ENCODE measurements at places on chromosomes 1 and 21.
A peak's percentile ranks its signal among the peaks of the same experiment; 100 is the strongest.

GRCh38 chr21:38376235-38376634, 119.4 kb downstream of the KCNJ15 start:
- no peak for DNase-seq

DNA sequence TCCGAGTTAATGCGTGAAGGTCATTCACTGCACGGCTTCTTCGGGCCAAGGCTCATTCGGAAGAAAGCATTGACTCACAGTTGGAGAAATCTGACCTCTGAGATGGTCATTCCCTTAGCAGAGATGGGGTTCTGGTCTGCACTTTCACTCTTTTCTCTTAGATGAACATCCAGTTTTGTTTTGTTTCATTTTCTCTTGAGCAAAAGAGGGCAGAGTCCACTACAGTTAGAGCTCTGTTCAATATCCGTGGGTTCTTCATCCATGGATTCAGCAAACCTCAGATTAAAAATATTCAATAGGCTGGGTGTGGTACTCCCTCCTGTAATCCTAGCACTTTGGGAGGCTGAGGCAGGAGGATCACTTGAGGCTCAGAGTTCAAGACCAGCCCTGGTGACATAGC, 57.4 kb upstream of the SIPA1L2 start:
- DNase-seq: no peak

DNA sequence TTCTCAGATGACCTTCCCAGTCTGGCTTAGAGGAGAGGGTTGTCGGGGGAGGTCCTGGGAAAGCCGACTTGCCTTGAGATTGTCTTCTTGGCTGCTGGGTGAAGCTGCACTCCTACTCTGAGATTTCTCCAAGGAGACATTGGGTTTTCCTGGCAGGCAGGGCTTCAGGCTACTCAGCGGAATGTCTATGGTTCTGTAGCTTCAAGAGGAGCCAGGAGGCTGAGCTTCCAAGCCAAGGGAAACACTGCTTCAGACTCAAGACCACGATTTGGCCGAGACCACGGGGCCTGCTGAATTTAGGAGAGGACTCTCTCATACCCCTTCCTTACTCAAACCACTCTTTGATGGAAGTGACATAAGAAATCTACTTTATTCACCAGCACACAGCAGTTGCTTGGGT, 67.8 kb downstream of the NTMT2 start:
- DNase-seq: no peak

DNA sequence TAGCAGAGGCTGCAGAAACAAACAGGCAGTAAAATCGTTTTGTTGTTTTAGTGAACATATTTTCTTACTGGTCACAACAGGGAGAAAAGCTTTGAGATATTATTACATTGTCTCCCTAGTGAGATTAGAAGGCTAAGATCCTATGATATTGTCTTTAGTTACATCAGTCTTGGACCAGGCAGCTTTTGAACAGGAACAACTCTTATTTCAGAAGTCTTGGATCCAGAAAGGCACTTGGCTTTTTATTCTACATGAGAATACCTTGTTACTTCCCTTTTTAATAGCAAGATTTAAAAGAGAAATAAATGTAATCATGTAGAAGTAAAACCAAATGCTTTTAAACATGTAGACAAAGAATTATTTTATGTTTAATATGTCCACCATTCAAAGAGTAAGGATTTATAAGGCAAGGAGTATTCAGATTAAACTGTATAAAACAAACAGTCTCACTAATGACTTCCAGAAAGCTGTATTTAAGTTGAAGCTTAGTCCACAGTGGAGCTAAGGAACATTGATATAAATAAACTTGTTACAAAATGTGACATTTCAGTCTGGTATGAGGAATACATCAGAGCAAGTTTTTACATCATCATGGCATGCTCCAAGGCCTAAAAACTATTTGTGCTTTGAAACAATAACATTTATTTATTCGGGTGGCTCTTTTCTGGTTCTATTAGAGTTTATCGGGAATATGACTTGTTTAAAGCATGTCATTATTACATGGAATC, 72.2 kb downstream of the PHTF1 start:
- DNase-seq: peak; percentile 23

DNA sequence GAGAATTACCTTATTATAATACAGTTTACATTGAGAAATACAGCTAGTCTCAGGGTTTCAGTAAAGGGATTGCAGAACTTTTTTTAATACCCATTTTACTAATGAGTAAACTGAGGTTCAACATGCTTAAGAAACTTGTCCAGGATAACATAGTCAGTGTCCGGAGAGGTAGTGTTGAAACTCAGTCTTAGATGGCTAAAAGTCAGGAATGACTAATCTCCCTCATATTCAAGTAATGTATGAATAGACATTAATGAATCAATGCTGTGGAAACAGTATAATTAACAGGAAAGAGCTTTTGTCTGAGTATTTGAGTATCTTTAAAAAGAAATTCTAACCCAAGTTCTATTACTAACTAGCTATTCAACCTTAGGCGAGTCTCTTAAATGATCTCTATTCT, 397.6 kb downstream of the PLA2G4A start:
- peak; percentile 22 for DNase-seq

DNA sequence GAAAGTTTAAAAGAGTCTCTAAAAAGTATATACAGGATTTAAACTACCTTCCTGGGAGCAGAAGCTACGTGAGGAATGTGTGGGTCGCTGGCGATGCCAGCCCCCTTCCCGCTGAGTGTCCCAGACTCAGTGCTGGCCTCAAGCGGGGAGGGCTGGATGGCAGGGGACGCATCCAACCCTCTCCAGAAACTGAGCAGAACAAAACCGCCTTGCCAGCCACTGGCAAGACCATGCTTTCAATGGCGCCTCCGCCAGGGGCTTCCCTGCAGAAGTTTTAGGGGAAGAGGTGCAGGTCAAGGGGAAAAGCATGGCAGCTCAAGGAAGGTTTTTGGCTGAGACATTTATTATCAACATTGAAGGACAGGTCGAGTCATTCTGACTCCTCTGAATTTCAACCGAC, 26.1 kb downstream of the NADK start:
- DNase-seq: no peak

- peak; percentile 99 for DNase-seq
These were observed 86.2 kb downstream of the SLC66A1 start for GRCh38 chr1:19398309-19398760.

GRCh38 chr1:162389021-162389818, 7.7 kb downstream of the C1orf226 start:
- peak; percentile 73 for DNase-seq

- no peak for DNase-seq
These were observed 146.7 kb upstream of the HMGB4 start for GRCh38 chr1:33716976-33717688.

DNA sequence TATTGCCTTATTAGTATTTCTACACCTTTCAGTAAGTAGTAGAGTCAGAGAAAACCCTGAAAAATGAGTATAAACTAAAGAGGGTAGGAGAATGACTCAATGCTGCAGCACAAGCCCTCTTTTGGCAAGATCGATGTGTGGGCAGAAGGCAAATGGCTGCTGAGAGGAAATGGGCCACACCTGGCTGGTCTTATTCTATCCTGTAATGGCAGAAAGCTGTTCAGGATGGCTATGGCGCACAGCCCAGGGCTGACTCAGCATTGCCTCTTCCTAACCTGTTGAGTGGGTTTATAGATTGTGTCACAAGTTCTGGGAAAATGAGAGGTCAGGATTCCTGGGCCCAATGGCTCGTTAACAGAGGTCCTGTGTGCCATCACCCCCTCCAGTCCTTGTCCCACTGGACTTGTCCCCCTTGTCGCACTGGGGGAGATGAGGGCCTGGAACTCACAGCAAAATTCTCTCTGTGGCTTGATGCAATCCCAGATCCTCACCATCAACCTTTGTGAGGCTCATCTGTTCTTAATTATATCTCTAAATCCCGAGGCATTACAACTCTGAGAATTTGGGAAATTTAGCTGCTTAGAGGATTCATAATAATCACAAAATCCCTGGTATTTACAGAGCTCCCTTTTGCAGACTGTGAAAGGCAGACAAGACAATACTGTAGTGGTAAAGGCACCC, 13.2 kb downstream of the HMGB4 start:
- DNase-seq: no peak

DNA sequence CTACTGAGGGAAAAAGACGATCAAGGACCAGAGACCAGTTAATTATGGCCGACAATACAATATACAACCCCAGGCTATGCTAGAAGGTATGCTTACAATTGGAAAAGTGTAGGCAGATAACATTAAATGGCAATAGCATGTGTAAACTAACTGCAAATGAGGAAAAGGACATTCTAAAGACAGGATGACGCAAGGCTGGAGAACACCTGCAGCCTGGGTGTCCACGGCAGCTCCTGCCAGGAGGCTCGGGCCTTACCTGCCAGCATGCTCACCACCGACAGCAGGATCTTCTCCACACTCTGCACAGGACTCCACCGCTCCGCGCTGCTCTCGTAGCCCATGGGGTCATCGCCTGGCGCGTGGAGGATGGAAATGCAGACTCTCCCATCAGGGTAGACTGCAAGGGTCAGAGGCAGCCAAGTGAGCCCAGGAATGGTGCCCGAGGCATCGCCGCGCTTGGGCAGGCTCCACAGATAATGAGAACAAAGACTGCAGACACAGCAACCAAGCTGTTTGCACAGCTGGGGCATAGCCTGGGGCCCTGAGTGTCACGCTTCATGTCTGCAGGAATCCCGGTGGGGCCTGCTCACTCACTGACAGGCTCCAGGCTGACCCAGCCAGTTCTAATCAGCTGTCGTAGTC, 28.2 kb downstream of the UBE2G2 start:
- no peak for DNase-seq

- no peak for DNase-seq
These were observed 46.9 kb downstream of the PTP4A2 start for GRCh38 chr1:31891280-31891679.

DNA sequence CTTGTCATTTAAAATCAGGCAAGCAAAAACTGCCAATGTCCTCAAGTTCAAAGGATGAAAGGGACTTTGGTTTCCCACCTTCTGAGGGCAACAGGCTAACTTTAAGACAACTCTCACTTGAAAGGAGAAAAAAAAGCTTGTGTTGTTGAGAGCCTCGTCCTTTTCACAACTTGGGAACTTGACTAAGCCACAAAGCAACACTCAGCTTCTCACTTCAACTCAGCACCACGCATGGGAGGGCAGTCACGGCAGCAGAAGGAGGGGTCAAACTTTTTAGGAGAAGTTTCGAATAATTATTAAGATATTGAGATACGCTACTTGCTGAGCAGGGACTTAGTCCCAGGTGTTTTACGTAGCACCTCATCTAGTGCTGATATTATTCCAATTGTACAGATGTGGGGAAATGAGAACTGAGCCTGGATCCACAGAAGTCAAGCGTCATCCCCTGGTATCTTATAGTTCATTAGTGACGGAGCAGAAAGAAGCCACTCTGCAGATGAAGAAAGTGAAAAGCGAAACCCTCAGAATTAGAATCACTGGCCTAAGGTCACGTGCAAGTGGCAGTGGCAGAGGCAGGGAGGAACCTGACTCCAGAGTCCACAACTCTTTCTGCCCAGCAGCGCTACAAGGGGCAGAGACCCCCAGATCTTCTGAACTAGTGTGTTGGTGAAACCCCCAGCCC, 83.6 kb downstream of the JAK1 start:
- DNase-seq: no peak

DNA sequence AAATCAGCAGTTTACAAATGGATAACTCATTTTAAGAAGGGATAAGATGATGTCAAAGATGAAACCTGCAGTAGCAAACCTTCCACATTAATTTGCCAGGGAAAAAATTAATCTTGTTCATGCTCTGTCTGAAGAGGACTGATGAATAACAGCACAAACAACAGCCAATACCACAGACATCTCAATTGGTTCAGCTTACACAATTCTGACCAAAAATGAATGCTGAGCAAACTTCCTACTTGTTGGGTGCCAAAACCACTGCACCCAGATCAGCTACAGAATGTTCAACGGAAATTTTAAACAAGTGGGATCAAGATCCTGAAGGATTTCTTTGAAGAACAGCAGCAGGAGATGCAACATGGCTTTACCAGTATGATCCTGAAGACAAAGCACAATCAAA, 98.3 kb downstream of the COQ8A start:
- DNase-seq: peak; percentile 25

DNA sequence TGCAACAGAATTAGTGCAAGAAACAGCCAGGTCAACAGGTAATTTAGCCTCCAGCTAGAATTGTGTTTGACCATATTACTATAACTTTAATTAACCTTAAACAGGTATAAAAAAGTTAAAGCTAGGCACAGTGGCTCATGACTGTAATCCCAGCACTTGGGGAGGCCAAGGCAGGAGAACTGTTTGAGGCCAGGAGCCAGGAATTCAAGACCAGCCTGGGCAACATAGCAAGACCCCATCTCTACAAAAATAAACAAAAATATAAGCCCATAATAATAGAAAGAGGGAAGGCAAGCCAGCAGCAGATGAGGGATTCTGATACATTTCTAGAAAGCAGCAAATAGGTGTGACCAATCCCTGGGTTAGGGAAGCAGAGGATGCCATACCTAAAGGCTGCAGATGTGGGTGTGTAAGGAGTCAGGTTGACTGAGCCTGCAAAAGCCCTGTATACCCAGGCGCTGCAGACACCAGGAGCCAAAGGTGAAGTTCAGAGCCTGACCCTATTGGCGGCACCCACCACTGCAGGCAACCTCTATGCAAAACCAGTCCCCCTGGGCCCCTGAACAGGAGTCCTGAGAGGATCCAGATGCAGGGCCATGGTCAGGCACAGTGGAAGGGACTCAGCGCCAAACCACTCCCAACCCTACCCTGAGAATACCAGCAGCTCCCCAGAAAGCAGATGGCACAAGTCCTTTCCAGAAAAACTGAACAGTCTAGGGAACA, 19.3 kb upstream of the LSS start:
- DNase-seq: no peak

GRCh38 chr1:219537223-219537631, 75.7 kb downstream of the ZC3H11B start:
- DNase-seq: peak; percentile 12

Measured in choroid plexus epithelial cell (primary cell).